ENCODE measurements at places on chromosomes 16 and 17.
A peak's percentile ranks its signal among the peaks of the same experiment; 100 is the strongest.

DNA sequence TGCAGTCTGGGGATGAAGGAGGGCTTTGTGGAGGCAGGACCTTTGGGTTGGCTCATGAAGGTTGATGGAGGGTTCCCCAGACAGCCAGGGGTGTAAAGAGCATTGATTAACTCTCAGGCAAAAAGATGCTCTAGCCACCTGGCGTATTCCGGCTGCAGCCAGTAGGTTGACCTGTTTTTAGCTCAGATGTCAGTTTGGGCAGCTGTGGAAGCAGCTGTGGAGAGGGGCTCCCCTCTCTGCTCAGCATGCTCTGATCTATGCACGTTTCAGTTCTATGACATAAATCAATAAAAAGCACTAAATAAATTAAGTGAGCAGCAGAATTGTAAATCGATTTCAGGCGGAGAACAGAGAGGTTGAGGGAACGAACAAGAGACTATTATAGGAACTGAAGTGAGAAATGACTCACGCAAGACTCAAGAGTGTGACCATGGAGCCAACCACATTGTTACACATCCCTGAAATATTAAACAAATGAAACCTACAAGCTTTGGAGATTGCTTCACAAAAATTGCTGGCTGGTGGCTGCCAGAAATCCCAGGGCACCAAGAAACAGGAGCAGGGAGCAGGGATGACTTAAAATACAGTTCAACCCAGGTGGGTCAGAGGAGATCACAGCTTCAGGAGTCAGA lies 111.9 kb downstream of the GSG1L start:
- DNase-seq, result no peak

- no peak for DNase-seq
Measured at GRCh38 chr16:64440421-64440831, 681.4 kb downstream of the CDH11 start.

- no peak for DNase-seq
Measured at GRCh38 chr16:81879625-81880024, 100.5 kb downstream of the PLCG2 start.

GRCh38 chr16:64397042-64397441 lies 724.8 kb downstream of the CDH11 start:
- DNase-seq, result no peak

DNA sequence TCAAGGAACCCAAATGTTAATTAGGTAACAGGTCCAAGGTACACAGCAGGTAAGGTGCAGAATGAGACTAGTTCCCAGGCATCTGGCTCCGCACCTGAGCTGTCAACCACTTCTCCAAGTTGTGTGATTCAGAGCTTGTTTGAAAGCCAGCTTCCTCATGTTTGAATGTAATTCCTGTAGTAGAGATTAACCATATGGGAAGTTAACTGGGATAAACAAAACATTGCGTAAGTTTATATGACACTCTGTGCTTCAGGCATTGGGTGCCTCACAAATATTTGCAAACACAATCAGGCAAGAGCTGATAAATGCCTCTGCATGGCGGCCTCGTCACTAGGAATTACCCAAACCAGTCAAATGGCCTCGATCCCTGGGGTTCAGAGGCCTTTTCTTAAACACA lies 27.9 kb upstream of the CPHXL start:
- DNase-seq, result no peak

GRCh38 chr17:65359016-65359415 lies 202.4 kb downstream of the AXIN2 start:
- no peak for DNase-seq

- no peak for DNase-seq
Measured at GRCh38 chr16:8967132-8967821, 3.6 kb upstream of the USP7 start.

- no peak for DNase-seq
Measured at GRCh38 chr16:70706948-70707465, 21.2 kb upstream of the MTSS2 start.

DNA sequence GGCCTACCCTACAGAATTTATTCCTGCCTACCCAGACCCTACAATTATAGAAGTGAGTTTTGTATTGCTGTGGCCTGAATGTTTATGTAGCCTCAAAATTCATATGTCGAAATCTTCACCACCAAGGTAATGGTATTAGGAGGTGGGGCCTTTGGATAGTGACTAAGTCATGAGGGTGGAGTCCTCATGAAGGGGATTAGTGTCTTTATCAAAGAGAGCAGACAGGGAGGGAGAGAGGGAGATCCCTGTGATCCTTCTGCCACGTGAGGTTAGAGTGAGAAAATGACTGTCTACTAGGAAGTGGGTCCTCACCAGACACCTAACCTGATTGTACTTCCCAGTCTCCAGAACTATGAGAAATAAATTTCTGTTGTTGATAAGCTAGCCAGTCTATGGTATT lies 981 bp upstream of the DUXB start:
- no peak for DNase-seq

DNA sequence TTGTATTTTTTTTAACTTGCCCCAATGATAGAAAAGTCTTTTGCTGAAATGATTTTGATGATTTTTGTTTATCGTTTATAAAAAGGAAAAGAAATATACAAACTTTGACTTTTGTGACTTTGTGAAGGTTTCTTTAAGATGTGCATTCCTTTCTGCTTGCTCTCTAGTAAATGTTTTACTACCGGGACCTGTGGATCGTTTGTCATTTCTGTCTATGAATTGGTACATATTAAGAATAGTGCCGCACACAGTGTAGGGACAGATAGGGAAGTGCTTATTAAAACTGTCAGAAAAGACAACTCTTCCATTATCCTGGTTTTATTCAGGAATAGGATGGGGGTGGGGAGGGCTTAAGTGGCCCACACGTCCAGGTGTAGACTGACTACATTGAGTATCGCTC lies 8.1 kb upstream of the PSMC5 start:
- no peak for DNase-seq

DNA sequence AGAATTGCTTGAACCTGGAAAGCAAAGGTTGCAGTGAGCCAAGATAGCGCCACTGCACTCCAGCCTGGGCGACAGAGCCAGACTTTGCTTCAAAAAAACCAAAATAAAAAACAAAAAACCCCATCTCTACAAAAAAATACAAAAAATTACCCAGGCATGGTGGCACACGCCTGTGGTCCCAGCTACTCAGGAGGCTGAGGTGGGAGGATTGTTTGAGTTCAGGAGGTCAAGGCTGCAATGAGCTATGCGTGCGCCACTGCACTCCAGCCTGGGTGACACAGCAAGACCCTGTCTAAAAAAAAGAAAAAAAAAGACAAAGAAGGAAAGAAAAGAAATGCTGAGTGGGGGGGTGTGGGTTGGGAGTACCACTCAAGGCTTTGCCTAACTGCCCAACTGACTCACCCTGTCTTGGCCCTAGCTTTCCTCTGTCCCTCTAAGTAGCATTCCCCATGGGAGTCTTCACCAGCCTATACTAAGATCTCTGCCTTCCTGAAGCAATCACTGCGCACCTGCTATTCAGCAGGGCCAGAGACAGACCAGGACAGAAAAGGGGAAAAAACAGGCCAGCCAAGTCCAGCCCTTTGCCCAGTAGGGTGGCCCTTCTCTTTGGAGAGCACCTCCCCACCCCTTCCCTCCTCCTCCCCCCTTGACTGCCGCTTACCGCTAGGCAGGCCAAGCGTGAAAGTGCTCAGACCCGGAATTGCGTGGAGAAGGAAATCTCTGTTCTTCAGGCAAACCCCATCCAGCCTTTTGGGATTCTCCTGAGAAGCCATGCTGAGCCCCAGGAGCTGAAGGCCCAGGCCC lies 45.8 kb downstream of the RTN4RL1 start:
- DNase-seq, result no peak

DNA sequence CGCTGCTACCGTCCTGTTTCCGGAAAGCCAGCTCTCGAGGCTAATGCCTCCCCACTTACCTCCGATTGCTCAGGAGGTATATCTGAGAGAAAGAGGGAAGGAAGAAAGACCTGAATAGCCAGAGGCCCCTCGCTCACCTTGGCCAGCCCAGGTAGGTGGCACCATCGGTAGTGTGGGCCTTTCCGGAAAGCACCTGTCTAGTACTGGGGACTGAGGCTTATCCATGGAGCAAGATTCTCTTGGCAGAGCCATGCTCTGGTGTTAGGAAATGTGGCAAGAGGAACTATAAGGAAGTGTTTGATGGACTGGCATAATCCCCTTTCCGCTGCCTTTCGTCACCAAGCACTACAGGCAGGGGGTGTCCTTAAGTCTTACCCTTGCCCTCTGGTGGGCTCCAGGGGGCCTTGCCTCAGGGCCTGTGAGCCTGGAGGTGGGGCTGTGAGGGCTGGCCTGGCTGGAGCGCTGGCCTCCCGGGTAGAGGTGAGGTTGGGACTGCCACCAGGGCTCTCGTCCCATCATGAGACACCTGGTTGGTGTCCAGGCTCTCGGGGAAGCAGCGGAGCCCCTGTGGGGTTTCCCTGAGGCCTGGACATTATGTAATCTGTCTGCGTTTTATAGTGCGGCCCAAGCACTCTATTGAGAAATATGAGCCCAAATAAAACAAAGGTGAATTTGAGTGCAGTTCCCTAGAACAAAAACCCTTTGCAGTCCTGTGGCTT lies 2.9 kb downstream of the CMIP start:
- no peak for DNase-seq

GRCh38 chr17:68184141-68184571 lies 63.7 kb upstream of the AMZ2 start:
- peak; percentile 44 for DNase-seq

DNA sequence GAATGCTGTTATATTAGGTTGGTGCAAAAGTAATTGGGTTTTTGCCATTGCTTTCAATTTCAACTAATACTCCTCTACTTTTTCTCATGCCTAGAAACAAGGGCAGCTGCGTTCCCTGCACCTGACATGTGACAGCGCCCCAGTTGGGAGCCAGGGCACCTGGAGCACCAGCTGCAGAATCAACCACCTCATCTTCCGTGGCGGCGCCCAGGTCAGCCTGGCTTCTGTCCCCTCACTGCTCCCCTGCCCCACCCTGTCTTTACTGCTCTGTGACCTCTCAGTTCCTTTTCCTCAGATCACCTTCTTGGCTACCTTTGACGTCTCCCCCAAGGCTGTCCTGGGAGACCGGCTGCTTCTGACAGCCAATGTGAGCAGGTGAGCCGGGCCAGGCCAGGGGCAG lies 16.4 kb upstream of the ITGAD start:
- DNase-seq, result no peak

GRCh38 chr16:56318827-56319140 lies 106.6 kb downstream of the AMFR start:
- DNase-seq, result no peak

DNA sequence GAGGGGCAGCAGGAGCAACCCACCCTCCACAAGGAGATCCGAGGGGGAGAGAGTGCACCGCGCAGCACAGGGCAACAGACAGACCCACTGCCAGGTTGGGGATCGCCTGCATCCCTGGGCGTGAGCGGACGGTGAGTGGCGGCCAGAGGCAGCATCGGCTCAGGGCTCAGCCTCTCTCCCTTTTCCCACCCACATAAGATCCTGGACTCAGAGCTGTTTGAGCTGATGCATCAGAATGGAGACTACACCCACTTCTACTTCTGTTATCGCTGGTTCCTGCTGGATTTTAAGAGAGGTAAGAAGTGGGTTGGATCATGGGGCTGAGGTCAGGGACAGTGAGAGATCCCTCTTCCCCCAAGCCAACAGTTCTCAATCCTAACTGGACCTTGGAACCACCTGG lies 23.2 kb downstream of the MNT start:
- no peak for DNase-seq

DNA sequence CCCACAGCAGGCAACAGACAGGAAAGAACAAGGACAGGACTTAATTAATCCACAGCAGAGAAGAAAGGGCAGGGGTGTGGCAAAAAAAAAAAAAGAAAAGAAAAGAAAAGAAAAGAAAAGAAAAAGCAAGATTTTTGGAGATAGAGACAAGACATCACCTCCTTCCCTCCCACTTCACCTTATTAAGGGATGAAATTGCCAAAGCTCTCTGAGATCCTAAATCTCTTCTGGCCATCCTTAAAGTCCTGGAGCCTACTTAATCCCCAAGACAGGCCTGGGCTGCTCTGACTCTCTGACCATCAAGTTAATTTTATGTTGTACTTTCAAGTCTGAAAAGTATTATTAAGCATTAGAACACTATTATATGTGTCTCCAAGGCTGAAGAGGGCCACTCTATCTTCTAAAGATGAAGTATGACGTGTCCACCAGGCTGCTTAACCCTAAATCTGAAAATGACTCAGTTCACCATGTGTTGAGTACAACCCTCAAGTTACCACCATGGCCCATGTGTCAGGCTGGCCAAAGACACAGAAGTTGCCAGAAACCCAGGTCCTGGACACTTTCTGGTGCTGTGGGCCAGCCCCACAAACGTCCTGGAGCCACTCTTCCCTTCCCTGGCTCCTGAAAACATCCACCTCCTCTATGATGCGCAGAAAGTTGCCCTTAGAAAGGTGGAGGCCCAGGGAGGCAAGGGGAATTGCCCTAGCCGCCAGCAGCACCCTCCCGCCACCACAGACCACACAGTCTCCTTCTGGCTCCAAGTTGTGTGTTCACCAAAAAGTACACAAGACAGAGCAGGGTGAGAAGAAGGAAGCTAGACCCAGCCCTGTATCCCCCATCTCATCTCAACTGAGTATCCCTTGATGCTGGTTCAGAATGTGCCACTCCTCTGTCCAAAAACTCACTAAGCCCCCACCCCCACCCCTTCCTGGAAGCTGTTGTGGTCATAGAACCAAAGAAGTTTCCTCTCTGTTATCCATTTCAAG lies 2.7 kb downstream of the SOCS1 start:
- DNase-seq, result no peak

- no peak for DNase-seq
Measured at GRCh38 chr17:50052241-50052796, 3.6 kb upstream of the ITGA3 start.

GRCh38 chr17:13634021-13634420 lies 32.3 kb upstream of the HS3ST3A1 start:
- DNase-seq, result no peak

DNA sequence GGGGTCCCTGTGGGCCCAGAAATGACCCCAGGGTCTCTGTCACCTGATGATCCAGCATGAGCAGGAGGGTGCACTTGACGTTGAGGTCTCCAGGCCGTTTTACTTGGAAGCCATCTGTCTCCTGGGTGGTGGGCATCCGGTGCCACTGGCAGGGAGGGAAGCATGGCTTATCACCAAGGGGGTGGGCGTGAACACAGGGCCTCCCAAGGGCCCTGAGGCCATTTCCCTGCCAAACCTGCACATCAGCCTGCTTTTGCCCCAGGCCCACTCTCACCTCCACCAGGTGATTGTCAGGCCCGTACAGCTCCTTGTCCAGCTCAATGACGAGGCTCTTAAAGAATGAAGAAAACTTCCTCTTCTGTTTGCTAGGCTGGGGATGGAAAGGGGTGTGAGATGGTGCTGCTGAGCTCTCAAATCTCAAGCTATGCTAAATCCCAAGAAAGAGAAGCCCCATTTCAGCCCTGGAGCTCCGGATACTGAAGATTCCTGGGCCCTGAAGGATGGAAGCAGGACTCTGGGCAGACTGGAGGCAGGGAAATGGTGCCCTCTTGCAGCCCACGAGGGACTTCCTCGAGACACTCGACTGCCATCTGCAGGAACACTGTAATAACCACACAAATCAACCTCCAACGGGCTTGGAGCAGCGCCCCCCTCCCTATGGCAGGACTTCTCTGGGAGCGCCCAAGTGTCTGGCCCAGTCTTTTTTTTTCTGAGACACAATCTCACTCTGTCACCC lies 7.1 kb upstream of the FTSJ3 start:
- no peak for DNase-seq

DNA sequence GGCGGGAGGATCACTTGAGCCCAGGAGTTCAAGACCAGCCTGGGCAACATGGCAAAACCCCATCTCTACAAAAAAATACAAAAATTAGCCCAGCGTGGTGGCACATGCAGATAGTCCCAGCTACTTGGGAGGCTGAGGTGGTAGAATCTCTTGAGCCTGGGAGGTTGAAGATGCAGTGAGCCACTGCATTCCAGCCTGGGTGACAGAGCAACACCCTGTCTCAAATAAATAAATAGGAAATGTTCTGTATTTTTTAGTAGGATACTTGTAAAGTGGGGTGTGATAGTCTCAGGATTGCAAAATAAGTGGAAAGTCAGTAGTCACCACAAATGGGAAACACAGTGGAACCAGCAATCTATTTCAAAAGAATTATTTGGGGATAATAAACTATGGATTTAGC lies 4.0 kb downstream of the RSPRY1 start:
- no peak for DNase-seq

Data from vagina (tissue), 2 donors.